ENCODE measurements at places on chromosomes 7 and 10. TPM values are rescaled to one million over a fixed set of nuclear protein-coding genes. Genes with fewer than 3 reads are reported as not detected.

Gene SEMA3E
- not detected for total RNA-seq

Gene CTAGE6
- 3.0 TPM for total RNA-seq

Gene GPR15LG
- total RNA-seq = not detected

Gene IRF5
- 28.6 TPM for total RNA-seq

Gene ACSM6
- total RNA-seq = not detected

- no peak overlapping the region for H3K27ac ChIP-seq
- peaks cover 12% of the 10 kb centered on the region for H3K36me3 ChIP-seq
- no peak overlapping the region for H3K4me3 ChIP-seq
- DNase-seq = no peak
- no peaks in the 10 kb centered on the region for H3K27me3 ChIP-seq
- peaks cover 21% of the 10 kb centered on the region for H3K4me1 ChIP-seq
Measured at GRCh38 chr7:101240226-101241014, 2.8 kb upstream of the CLDN15 start.

GRCh38 chr10:36634916-36635315 is 490.5 kb upstream of the ANKRD30A start:
- H3K27ac ChIP-seq = no peak overlapping the region
- no peak overlapping the region for H3K4me3 ChIP-seq
- H3K27me3 ChIP-seq = no peaks in the 10 kb centered on the region
- no peaks in the 10 kb centered on the region for H3K36me3 ChIP-seq
- DNase-seq = no peak

DNA sequence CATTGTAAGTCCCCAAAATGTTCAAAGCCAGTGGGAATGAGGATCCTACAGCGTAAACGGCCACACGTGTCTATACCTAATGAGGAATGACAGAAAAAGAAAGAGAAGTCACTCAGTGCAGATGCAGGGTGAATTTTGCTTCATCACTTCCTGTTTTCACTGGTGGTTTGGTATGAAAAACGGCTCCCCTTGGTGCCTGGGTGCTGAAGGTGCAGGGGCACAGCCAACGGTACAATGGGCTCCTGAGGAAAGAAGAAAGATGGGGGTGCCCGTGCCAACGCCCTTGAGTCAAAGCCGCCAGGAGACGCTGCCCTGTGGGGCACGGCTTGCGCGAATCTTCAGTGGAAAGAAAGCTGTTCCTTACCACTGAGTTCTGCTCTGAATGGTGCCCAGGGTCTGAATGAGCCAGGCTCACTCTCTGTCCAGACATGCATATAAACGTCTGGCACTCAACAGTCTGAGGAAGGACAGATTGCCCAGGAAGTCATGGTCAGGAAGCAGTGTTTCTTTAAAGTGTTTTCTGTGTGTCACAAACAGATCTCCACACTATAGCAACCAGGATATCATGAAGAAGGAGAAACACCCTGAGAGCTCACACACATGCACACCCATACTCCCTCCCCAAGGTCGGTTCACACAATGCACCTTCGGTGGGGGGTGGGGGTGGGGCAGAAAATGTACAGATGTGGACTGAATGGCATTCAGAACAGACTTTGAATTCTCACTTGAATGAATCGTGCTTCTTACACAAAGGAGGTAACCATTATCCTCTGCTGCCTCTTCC is 105.8 kb downstream of the ELMO1 start:
- H3K4me1 ChIP-seq = peaks cover 65% of the 10 kb centered on the region
- no peaks in the 10 kb centered on the region for H3K27me3 ChIP-seq
- peak overlapping the region; percentile 98 for H3K27ac ChIP-seq
- peaks cover 33% of the 10 kb centered on the region for H3K36me3 ChIP-seq
- DNase-seq = peak; percentile 78

DNA sequence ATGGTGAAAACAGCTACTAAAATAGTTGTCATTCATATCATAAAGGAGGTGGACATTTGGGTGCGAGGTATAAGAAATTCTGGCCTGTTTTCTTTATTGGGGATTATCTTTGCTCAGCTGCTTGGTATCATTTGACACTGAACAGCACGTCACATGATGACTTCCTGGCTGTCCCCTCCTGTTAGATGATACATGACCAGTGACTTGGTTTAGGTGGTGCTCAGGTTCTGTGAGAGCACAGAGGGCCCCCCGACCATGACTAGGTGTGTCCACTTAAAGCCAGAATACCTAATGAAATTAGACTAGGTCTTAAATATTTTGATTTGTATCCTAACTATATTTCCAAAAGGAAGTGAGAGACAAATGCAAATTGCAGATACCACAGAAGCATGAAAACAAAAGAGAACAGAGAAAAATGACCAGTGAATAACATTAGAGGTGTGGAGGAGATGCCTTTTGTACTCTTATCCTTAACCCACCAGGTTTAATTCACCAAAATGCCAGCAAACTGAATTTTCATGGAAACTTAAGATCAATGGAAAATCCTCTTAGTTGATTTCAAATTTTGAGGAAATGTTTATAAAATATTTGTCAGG is 50.6 kb upstream of the GJD4 start:
- no peaks in the 10 kb centered on the region for H3K4me1 ChIP-seq
- peaks cover 12% of the 10 kb centered on the region for H3K36me3 ChIP-seq
- DNase-seq = no peak
- H3K27ac ChIP-seq = no peak overlapping the region

- H3K27ac ChIP-seq = no peak overlapping the region
- no peak overlapping the region for H3K4me3 ChIP-seq
- DNase-seq = no peak
- no peaks in the 10 kb centered on the region for H3K27me3 ChIP-seq
- no peaks in the 10 kb centered on the region for H3K36me3 ChIP-seq
- no peaks in the 10 kb centered on the region for H3K4me1 ChIP-seq
Measured at GRCh38 chr10:83769281-83769820, 370.0 kb upstream of the GHITM start.

- H3K36me3 ChIP-seq = no peaks in the 10 kb centered on the region
- H3K27ac ChIP-seq = no peak within 1 kb of the TSS
- H3K4me3 ChIP-seq = peak within 1 kb of the TSS; percentile 68
- H3K4me1 ChIP-seq = peaks cover 10% of the 10 kb centered on the region
- peaks cover 41% of the 10 kb centered on the region for H3K27me3 ChIP-seq
Measured at GRCh38 chr10:62373995-62374861, at the start of gene ZNF365. ZNF365 (plus strand) TSS chr10:62374369; CDS start chr10:62376194, 1,825 bp downstream.

GRCh38 chr7:158375034-158375433 is 212.6 kb downstream of the PTPRN2 start:
- no peaks in the 10 kb centered on the region for H3K27me3 ChIP-seq
- H3K27ac ChIP-seq = no peak overlapping the region
- no peak overlapping the region for H3K4me3 ChIP-seq
- H3K36me3 ChIP-seq = no peaks in the 10 kb centered on the region
- H3K4me1 ChIP-seq = no peaks in the 10 kb centered on the region
- no peak for DNase-seq
